Foreskin keratinocyte (primary cell): ENCODE measurements at places on chromosomes 11 and 22. TPM values are rescaled to one million over a fixed set of nuclear protein-coding genes. Genes with fewer than 3 reads are reported as not detected.

The NAT10 gene
- polyA plus RNA-seq = 31.9 and 39.2 TPM in 2 replicates

The LSP1 gene
- polyA plus RNA-seq = 1.3 and 1.7 TPM in 2 replicates

The SLC25A45 gene
- 0.16 and 0.17 TPM in 2 replicates for polyA plus RNA-seq

The TRIM51 gene
- not detected in 2 replicates for polyA plus RNA-seq
